Effector CD4-positive, alpha-beta T cell (primary cell): ENCODE measurements at places on chromosomes 4 and X.

DNA sequence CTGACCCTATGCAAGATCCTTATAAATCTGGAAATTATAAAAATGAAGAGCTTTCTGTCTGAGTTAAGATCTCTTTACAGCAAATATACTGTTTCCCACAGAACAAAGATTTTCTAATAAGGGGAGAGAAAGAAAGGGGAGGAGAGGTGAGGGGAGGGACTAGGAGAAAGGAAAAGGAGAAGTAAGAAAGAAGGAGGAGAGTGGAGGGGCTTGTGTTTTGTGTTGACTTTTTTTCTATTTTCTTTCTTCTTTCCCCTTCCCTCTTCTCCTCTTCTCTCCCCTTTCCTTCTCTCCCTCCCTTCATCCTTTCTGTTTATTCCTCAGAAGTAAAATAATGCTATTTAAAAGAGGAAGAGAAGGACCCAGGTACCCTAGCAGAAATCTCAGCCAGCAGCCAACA, 6.2 kb downstream of the CXCL6 start:
- no peak for DNase-seq

DNA sequence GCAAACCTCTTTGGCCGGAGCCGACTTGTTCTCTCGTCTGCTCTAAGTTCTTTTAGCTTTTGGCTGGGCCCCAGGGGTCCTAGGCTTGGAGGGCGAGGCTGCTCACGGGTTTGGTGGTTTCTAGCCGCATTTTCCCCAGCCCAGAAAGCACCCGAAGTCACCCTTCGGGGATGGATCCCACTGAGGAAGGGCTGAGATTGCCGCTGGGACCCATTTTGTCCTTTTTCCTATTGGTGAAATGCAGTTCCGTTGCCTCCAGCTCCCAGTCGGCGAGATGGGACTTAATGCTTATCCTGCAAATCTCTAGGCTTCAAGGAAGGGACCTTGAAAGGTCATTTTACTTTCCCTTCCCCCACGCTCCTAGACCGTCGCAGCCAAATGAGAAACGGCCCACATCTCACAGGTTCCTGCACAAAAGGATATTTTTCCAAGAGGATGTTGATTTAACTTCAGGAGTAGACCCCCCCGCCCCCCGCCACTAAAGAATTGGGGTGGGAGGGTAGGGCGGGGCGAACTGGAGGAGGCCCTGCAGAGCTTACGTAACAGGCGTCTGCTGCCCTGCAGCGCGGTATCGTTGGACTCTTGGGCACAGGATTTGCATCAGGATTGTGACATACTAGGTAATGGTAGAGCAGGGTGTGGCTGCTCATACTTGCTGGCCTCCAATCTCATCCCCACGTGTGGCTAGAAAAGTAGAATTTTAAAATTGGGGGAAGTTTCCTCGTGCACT, 564 bp downstream of the PGK1 start:
- DNase-seq: peak; percentile 15

DNA sequence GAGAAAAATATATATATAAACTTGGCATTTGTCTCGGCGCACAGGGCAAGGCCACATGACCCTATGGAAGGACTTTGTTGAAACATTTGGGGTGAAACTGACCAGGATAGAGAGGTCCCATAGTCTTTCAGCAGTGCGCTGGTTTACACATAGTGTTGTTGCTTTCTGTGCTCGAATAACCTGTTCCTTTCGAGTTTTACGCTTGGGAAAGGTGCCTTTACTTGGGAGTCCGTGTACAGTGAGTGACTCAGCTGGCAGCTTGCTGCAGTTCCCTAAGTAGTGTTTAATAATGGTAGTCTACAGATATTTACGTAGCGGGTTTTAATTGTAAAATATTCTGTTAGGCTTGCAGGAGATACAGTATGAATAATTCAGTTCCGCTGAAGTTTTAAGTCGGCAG, 578 bp downstream of the APOOL start:
- no peak for DNase-seq

DNA sequence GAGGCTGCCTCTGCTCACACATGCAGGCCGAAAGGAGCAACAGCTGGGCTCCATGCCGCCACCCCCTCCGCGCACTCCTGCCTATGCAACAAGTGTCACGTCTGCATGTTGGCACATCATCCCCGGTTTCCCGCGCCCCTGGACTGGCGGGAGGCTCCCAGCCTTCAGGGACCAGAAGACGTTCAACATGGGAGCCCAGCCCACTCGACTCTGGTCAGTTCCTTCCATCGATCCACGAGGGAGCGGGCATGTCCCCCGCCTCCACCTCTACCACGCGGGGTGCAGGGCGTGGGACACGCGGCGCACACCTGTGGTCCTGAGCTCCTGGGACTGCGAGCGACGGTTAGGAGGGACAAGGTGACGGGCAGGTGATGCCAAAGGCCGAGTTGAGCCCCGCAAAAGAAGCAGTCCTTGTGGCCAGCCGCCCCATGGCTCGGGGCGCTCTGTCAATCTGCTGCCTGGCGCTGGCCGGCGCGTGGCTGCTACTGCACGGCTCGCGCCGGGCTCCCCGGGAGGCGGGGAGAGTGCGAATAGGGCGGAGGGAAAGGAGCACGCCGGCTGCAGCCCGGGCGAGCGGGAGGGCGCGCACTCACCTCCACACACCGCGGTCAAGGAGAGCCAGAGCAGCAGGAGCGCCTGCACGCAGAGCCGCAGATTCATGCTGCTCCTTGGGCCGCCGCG, 645 bp downstream of the APLN start:
- no peak for DNase-seq

DNA sequence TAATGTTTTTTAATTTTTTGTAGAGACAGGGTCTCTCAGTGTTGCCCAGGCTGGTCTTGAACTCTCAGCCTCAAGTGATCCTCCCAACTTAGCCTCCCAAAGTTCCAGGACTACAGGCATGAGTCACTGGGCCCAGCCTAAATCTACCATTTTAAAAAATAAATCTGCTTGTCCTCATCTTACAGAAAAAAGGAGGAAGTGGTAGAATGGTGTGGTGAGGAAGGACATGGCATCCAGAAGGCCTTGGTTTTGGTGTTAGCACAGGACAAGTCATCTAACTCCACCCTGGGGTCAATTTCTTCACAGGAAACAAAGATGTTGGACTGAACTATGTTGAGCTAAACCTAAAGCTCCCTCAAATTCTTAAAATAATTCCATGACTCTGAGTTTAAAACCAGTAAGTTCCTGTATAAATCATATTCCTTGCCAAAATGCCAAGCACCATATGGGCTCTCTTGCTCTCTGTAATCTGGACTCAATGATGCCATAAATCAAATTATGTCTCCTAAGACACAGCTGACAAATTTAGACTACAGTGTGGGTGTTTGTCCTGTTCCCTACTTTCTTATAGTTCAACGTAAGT, 253.9 kb upstream of the NOCT start:
- DNase-seq: no peak

DNA sequence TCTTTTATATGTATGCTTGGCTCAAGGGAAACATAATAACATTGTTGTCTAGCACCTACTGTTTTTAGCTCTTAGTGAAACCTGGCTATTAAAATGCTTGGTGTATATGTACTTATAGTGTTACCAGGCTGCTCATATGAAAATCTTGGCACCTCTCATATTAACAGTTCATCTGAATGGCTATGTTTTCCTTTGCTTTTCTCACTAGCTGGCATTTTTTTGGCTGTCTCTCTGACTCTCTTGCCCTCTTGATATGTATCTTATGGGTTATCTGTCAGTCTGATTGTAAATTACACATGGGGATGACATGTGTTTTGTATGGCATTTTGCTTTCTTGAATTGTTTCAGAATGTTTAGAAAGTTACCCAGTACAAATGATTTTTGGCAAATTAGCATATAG, 158.0 kb downstream of the ARHGAP24 start:
- no peak for DNase-seq

DNA sequence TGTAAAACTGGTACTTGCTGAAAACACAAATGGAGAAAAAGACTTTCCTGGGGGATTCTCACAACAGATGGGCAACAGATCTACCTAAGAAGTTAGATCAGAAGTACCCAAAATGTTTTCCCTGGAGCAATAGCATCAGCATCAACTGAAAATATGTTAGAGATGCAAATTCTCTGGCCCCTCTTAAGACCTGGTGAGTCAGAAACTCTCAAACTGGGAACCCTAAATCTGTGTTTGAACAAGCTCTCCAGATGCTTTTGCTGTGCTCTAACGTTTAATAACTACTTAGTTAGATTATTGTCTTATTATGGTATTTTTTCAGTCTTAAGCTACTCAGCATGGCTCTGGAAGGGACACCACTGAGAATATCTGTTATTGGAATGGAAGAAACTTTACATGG, 55.2 kb upstream of the TRPC3 start:
- DNase-seq: no peak

DNA sequence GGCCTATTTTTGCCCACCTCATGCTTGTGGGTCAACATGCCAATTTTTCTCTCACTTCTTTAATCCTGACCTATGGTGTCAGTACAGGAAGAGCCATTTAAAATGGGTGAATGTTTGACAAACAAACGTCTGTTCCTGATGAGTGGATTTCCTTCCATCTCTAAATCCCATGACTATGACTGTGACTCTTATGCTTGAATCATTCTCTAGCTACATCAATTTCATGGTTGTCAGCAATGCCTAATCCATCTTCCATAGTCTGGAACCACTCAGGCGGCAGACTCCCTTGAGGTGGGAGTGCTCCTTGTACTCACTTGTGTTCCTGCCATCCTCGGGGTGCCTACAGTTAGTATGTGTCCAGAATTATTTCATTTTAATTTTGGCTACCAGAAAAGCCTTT, 194.9 kb upstream of the RPS6KA3 start:
- no peak for DNase-seq

DNA sequence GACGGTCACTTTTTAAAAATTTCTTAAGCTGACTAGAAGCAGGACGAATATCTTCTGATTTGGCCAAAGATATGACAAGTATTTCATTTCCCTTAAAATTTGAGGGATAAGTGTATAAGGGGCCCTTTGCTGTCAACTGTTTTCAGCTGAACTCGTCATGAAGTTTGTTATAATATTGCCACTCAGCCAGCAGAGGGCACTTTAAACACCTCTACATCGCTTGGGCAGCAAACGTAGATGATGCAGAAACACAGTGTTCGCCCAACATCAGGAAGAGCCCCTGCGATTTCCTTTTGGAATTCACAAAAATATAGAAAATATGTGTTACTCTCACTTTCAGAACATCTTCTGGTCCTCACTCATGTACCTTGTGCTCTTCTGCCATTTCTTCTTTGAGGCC, 435.7 kb upstream of the FMR1 start:
- DNase-seq: no peak

GRCh38 chrX:4588466-4588865, 875.0 kb upstream of the PRKX start:
- DNase-seq: no peak

DNA sequence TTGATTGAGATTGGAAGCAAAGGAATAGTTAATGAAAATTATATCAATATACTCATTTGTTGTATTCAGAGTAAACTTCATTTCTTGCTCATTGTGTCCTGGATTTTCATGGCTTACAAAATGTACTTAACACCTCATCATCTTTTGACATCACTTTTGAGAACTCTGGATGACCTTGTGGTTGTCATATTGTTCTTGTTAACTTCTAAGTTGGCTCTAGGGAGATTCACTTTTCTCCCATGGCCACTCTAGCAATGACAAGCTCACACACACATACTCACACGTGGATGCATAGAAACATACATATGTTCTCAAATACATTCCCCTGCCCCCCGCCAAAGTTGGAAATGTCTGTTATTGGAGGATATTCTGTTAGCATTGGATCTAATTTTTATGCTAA, 15.3 kb downstream of the PHEX start:
- DNase-seq: no peak

GRCh38 chrX:40013266-40014195, 84.2 kb downstream of the BCOR start:
- DNase-seq: no peak

DNA sequence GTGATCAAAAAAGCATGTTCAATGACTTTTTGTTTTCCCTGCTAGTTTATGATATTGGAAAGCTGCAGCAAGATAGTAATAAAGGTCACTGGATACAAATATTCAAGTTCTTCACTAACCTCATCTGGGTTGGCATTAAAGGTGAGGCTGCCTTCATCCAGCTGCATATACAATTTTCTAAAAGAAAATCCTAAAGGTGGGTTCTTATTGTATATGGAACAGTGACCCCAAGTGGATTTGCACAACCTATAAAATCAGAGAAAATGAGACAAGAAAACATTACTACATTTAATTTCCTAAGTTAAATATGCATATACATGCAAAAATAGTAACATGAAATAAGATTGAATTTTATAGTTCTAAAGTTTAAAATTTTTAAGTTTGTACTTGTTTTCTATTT, 23.9 kb downstream of the FBXO8 start:
- no peak for DNase-seq

DNA sequence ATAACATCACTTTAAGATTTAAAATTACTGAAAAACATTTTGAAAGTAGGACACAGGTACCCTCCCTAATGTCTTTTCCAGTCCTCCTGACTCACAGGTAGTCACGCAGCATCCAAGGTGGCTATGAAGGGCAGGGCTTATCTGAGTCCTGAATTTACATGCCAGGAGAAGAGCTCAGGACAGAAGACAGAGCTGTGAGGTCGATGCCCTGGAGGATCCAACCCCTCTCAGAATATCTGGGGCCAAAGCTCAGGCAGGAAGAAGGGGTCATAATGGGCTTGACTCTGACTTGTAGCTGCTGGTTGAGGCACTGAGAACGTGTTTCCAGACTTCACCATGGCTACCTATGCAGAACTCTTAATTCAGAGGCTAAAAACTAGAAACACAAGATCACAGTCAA, 177.5 kb downstream of the AASDH start:
- DNase-seq: no peak

GRCh38 chrX:48480142-48480541, 4.1 kb downstream of the FTSJ1 start:
- DNase-seq: no peak

DNA sequence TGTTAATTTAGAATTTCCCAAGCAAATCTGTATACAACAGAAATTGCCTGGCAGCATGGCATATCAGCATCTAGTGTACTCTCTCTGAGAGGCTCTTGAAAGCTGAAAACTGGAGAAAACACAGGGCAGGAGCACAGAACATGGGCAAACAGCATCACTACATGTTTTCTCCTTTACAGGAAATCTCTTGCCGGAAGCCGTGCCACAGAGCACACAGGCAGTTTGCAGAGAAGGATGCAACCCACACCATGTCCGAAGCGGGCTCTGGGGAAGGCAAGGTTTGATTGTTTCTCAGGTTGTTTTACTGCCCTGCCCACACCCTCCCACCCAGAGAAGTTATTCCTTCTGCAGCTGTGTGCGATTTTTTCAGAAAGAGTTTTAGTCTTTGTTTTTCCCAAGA, 41.1 kb upstream of the FAM9C start:
- peak; percentile 19 for DNase-seq

- DNase-seq: no peak
Measured at GRCh38 chr4:47933840-47934239, 19.5 kb upstream of the NFXL1 start.

GRCh38 chr4:185754961-185755360, 57.0 kb downstream of the SORBS2 start:
- DNase-seq: no peak

- DNase-seq: no peak
Measured at GRCh38 chr4:145076469-145076855, 21.5 kb downstream of the ANAPC10 start.

DNA sequence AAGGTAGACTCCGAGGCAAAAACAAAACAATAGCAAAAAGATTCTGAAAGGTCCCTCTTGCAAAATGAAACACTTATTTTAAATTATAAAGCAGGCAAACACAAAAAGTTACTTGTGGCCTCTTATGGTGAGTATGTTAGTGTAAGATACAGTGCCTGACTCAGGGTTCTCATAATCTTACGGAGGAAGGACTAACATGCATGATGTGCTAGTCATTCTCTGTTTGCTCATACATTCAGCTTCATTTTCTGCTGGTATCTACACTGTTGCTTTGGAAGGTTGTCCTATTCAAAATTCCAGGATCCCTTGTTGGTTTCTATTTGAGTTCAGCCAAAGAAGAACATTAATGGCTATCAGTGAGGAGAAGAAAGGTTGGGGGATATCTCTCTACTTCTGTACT, 249.1 kb upstream of the FAM47A start:
- DNase-seq: no peak
